Uterus (tissue), 4 donors: ENCODE measurements at places on chromosomes 12 and 14.

DNA sequence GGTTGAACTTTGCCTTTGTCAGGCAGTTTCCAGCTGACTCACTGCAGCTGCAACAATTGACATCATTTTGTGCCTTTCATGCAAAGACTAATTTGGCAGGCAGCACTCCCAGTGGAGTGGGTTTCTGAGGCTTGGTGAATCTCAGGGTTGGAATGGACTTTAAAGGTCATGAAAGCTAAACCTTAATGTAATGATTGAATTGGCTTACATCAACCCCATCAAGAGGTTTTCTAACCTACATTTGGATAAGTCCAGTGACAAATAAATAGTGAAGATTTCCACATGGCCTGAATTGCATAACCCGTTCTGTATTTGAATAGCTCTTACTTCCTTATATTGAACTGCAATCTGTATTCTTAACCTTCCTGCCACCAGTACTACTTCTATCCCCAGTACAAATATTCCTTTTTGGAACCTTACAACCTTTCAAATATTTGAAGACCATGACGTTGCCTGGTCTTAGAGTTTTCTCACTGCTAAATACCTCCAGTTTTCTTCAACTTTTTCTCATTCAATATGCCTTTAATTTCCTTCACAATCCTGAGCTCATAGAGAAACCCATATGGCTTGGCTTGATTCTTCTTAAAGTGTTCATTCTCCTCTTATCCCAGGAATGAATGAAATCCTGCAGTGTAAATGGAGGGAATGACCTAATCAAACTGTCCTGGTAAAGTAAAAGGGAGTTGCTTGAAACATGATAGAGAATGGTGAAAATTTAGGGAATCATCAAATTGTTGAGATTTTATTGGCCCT is 168.1 kb upstream of the NOVA1 start:
- DNase-seq, result peak; percentile 42

- DNase-seq, result no peak
These were observed 128.6 kb upstream of the PLEKHG7 start for GRCh38 chr12:92574051-92574783.

DNA sequence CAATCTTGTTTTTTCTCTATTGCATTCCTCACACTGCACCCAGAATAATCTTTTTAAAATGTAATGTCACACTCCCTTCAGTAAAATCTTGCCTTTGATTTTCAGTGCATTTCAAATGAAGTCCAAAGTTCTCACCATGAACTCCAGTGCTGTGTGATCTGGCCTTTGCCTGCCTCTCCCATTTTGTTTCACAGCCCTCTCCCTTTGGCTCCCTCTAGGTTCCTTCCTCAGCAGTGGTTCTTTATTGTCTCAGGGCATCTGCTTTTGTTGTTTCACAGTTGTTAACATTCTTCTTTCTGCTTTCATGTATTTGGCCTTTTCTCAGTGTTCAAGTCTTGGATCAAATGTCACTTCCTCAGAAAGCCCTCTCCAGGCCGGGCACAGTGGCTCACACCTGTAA is 84.5 kb upstream of the AMN1 start:
- DNase-seq, result no peak

GRCh38 chr14:101851183-101851582 is 89.7 kb downstream of the PPP2R5C start:
- no peak for DNase-seq

DNA sequence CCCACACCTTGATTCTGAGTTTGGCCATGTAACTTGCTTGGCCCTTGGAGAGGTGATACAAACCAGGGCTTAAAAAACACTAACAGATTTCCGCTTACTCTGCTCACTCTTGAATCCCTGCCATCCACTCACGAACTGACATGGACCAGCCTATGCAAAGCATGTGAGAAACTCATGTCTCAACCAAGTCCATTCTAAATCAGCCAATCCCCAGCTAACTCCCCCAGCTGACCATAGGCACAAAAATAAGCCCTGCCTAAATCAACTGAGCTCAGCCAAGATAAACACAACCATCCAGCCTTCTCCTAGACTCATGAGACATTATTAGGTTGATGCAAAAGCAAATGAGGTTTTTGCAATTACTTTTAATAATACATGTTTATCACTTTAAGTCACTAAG is 353.9 kb upstream of the TBX3 start:
- DNase-seq, result no peak

DNA sequence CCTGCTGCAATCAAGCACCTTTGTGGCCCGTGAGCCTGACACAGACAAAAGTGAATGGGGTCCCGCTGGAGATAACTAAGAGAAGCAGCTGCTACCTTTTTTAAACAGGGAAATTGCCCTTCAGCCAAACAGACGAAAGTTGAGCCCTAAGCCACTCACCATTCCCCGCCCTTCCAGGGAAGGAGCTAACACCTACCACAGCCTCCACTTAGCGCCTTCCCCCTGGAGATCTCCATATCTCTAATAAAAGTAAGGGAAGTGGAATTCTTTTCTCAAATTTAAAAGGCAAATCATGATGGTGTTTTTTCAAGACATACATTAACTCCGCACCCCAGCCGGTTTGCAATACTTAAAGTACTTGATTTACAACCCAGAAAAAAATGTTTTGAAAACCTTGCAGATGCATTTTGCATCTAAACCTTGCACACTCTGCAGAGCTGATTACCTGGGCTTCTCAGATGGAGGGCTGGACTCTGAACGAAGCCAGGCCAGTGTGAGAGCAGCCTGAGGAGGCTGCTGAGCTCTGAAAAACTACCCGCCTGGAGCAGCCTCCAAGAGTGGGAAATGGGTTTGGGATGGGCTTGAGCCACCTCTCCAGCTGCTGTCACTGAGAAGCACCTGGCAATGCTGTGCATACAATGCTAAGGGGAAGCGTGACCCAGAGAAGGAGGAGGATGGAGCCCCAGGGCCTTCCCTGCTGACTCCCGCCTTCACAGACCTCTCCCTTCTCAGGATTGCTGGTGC is 10.0 kb downstream of the NUAK1 start:
- no peak for DNase-seq
